ENCODE measurements at places on chromosomes 3 and 15. TPM values are rescaled to one million over a fixed set of nuclear protein-coding genes. Genes with fewer than 3 reads are reported as not detected.

DNA sequence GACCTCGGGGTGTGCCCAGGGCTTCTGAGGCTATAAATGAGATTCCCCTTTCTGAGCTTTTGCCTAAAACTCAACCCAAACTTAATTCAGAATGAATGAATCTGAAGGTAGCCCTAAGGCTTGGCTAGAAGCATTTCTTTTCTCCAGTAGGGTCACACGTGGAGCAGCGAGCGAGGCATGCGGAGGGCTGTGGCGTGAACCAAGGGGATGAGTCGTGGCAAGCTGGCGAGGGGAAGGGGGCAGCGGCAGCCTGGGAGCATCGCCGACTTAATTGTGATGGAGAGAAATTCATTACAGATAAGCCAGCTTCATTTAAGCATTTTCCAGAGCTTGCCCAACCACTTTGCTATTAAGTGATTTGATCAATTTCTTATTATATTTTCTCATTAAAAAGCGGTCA lies 79.9 kb downstream of the CHSY1 start:
- no peak for DNase-seq

- DNase-seq = no peak
Measured at GRCh38 chr3:180358179-180358578, 243.8 kb upstream of the TTC14 start.

- no peak for DNase-seq
Measured at GRCh38 chr3:99803297-99803696, 14.4 kb upstream of the CMSS1 start.

DNA sequence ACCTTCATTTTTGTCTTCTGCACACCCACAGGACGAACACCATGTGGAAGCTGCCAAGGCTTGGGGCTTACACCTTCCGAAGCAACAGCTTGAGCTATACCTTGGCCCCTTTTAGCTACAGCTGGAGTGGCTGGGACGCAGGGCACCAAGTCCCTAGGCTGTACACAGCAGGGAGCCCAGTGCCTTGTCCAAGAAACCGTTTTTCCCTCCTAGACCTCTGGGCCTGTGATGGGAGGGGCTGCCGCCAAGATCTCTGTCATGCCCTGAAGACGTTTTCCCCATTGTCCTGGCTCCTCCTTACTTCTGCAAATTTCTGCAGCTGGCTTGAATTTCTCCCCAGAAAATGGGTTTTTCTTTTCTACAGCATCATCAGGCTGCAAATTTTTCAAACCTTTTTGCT lies 7.8 kb downstream of the CNTN4 start:
- no peak for DNase-seq

DNA sequence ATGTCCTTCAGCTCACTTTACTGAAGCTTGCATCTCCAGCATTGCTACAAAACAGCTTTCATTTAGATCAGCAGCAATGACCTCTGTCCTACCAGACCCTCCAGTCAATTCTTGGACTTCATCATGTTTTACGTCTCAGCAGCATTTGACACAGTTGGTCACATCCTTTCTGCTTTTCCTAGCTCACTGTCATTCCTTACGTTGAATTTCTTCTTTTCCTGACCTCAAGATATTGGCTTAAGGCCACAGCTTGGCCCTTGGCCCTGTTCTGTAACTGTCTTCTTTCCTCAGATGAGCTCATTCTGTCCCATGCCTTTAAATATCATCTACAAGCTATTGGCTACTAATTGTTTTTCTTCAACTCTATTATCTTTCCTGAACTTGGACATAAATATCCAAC lies 576.2 kb upstream of the KCNMB2 start:
- DNase-seq = no peak

- no peak for DNase-seq
Measured at GRCh38 chr3:2861120-2861519, 249.1 kb downstream of the IL5RA start.

DNA sequence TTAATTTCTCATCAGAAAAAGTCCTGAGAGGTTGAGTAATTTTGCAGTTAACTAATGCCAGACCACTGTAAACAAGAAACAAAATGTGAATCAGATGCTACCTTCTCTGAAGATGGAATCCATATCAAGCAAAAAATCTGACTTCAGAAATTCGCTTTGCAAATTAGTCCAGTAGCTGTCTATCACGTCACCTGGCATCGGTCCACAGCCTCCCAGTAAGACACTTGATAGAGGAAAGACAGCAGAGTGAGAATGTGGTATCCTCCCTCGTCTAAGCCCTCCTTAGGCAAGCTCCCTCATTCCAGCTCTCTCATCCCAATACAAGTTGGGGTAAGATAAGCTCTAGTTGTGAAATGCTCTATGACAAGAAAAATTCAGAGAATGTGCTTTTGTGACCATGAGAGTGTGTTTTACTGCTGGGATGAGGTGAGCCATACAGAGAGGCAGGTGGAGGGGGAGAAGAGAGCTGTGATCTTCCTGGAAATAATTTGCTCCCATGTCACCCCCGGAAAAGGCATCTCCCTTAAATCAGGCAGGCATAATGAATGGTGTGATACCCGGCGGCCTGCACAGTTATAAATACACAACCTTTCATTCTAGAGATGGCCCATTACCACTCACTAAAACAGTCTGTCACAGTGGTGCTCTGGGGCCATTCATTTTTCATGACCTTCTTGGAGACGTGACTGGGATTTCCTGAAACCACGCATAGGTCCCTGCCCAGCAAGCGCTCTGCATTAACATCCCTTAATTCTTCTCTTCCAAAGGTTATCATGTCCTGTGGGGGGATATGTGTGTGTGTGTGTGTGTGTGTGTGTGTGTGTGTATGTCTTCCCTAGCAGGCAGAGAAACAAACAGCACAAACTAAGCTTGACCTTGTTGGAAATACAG lies 602.0 kb upstream of the KCNMB2 start:
- peak; percentile 39 for DNase-seq

DNA sequence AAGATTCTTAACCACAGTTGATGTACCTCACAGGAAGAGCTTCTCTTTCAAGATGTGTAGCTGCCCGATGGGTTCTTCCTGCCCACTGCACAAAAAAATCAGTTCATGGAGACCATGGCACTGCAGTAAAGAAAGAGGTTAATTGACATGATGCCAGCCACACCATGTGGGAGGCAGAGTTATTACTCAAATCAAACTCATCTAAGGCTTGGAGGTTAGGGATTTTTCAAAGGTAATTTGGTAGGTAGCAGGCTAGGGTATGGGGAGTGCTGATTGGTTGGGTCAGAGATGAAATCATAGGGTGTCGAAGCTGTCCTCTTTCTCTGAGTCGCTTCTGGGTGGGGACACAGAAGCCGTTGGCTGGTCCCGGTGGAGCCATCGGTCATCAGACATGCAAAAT lies 57.4 kb upstream of the BDH1 start:
- no peak for DNase-seq

DNA sequence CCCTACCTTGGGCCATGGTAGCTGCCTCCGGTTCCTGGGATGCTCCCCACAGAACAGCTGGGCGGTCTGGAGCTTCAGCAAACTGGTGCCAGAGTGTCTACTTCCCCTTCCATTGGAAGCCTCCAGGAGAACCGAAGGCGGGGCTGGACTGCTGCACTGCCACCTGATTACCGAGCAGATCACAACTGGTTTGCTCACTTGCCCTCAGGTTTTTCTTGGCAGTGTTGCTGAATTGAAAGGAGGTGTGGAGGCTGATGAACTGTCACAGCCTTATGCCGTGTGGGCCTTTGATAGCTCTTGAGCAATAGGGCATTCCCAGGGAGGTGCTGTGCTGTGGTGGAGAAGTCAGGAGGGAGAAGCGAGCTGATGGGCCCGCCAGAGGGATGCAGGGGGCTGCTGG lies at the start of gene TGM5:
TGM5 (minus strand) TSS at position 95 of the 400 bp plus-strand sequence; CDS start at position 16, 79 bp downstream.
- no peak for DNase-seq

DNA sequence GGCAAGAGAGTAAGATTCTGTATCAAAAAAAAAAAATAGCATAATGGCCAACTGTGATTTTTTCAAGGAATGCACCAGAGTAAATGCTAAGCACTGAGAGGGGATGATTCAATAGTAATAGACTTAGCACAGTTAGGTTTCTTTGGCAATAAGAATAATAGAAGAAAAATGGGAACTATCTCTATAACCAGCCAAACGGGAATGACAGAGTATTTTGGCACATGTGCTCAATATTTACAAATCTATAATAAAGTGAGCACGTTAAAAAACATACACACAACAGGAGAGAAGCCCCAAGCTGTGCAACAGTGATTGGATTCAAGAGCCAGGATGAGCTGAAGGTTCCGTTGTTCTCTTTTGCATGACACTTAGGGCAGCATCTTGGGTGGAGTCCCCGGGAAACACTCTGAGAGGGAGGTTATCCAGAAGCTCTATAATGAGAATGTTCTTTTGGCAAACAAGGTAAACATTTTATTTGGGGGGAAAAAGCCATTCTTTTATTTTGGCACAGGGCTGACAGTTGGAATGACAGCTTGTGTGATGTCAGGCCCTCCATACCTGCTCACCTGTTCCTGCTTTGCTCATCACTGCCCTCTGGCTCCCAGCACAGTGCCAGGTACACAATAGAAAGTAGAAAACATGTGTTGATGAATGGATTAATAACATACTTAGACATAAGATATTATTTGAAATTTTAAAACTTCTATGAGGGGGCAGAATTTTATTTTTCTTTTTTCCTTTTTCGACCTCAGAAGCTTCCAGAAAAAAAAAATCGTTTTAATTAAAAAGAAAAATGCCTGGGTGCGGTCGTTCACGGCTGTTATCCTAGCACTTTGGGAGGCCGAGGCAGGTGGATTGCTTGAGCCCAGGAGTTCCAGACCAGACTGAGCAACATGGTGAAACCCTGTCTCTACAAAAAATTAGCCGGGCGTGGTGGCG lies 44.0 kb upstream of the MUC4 start:
- DNase-seq = no peak

GRCh38 chr3:68228856-68229255 lies 574.4 kb upstream of the SUCLG2 start:
- no peak for DNase-seq

DNA sequence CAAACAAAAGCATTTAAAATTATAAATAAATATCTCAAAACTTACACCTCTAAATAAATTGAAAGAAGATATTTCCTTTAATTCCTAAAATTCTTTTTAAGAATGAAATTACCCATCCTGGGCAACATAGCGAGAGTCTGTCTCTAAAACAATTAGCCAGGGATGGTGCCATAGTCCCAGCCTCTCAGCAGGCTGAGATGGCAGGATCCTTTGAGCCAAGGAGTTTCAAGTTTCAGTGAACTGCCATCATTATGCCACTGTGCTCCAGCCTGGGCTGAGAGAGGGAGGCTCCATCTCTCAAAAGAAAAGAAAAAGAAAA lies 25.4 kb downstream of the AADAC start:
- no peak for DNase-seq

DNA sequence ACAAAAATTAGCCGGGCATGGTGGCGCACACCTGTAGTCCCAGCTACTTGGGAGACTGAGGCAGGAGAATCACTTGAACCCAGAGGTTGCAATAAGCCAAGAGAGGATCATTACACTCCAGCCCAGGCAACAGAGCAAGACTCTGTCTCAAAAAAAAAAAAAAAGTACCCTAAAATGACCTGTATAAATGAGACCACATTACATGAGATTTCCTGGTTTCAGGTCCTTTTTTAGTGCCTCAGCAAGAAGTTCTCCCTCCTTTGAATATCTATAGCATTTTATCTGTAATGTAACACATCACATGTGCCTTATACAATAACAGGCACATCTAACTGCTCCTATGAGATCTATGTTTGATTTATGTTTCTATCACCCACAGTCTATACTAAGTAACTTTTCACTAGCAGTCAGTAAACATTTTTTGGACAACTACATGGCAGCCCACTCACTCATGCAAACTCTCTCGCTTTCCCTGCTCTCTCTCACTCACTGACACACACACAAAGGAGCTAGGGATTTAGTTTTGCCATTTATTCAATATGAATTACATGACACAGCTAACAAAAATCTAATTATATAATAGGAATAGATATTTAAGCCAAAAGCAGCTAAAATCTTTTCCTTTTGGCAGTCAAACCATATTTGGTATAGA lies 34.1 kb downstream of the ADAM10 start:
- no peak for DNase-seq

DNA sequence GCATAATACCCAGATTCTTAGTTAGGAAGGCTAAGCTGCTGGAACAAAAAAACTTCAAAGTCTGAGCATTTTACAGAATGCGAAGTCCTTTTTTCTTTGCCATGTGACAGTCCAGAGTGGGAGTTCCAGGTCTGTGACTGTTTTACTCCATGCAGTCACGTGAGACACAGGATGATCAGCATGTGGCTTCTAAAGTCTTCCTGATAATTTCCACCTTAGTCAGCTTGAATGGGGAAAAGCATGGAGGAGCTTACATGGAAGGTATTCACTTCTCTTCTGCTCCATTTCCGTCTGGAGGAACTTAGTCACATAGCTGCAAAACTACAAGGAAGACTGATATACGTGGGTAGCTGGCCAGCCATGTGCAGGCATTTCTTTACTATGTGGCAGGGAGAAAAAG lies 1.7 kb downstream of the SNTN start:
- DNase-seq = no peak

DNA sequence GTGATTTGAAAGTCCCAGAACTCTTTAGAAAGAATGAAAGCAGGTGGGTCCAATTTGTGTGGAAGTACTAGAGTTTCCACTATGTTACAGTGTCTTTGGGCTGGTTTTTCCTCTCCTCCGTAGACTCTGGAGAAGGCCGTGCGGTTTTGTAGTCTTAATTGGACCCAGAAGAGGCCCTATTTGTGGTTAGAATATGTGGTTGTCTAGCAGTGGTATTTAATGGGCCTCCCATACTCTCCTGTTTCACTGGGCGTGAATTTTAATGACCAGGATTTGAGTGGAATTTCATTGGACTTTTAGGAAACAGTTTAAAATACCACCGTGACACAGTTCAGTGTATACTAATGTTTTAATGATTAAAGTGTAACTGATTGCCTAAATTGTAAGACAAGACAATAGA lies 182.3 kb downstream of the BBX start:
- no peak for DNase-seq

DNA sequence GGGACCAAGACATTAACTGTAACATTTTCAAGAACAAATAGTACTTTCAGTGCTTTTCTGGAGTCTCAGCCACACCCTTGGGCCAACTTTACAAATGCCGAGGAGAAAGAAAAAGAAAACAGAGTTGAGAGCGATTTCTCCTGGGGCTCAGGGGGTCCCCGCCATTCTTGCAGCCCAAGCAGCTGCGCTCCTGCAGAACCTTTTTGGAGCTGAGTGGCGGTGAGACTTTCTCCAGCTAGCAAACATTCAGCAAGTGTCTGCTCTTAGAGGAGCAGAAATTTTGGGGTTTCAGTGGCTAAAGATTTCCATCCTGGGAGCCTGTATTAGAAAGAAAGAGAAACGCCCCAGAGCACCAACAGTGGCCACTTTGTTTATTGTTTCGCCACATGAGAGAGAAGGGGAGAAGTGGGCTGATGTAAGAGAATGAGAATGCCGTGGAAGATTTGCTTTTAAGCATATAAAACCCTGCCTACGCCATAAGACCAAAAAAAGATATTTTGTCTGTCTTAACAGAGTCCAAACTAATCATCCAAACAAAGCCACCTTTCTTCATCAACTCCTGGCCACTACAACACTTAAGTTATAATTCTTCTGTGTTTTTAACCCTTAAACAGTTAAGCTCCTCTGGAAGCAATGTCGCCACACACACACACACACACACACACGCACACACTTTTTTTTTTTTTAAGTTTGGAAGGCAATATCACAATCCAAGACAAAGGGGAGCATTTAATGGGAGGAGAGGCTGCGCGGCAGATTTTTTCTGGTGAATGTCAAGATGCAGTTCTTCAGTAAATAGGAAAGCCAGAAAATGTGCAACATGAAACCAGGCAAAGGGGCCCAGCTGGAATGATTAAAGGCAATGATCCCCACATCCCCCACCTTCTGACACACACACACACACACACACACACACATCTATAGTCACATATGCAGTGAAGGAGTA lies 19.2 kb downstream of the EID1 start:
- DNase-seq = no peak

Gene ANKUB1
- 0.36 TPM for polyA plus RNA-seq

Gene EEF1AKMT4
- polyA plus RNA-seq = 3.8 TPM

Gene CRYGS
- polyA plus RNA-seq = 11.3 TPM

Gene CCDC39
- 9.2 TPM for polyA plus RNA-seq

Gene CGNL1
- polyA plus RNA-seq = 59.7 TPM

Gene CFAP100
- 0.59 TPM for polyA plus RNA-seq

Data from left renal cortex interstitium (tissue), 4 donors.